ENCODE measurements at places on chromosomes 2 and 18. TPM values are rescaled to one million over a fixed set of nuclear protein-coding genes. Genes with fewer than 3 reads are reported as not detected.

The USP14 gene
- total RNA-seq, result 33.8 TPM

The ANKRD30BL gene
- not detected for total RNA-seq

The HS6ST1 gene
- total RNA-seq, result 17.2 TPM

The MTA3 gene
- 37.2 TPM for total RNA-seq

The LYG2 gene
- total RNA-seq, result not detected

The RFTN2 gene
- 8.4 TPM for total RNA-seq

The PRKAG3 gene
- total RNA-seq, result not detected

The PDE1A gene
- total RNA-seq, result 37.1 TPM

The LCLAT1 gene
- 16.0 TPM for total RNA-seq

The STPG4 gene
- total RNA-seq, result not detected

The TWIST2 gene
- total RNA-seq, result 53.9 TPM

The CELF4 gene
- total RNA-seq, result 5.0 TPM

The TMEM163 gene
- total RNA-seq, result 1.4 TPM

The REG3G gene
- total RNA-seq, result not detected

The CXCR1 gene
- total RNA-seq, result not detected

The CCL20 gene
- not detected for total RNA-seq

The MSH2 gene
- total RNA-seq, result 11.4 TPM

The KLHL41 gene
- total RNA-seq, result 1.6 TPM

The ME2 gene
- total RNA-seq, result 49.6 TPM

The SERPINB3 gene
- not detected for total RNA-seq

The ZAP70 gene
- 2.5 TPM for total RNA-seq

The RTP5 gene
- not detected for total RNA-seq

The GRB14 gene
- 14.0 TPM for total RNA-seq

The GALNT13 gene
- 0.81 TPM for total RNA-seq

The LCT gene
- not detected for total RNA-seq

The GNAL gene
- 24.1 TPM for total RNA-seq

The USP37 gene
- 6.6 TPM for total RNA-seq

The COL3A1 gene
- total RNA-seq, result 1,567 TPM

The FOXI3 gene
- total RNA-seq, result not detected

The DSG4 gene
- total RNA-seq, result not detected

The DPP4 gene
- total RNA-seq, result 11.1 TPM

The NEU2 gene
- total RNA-seq, result not detected

The INHA gene
- not detected for total RNA-seq

The ALPG gene
- total RNA-seq, result not detected

The CCDC178 gene
- total RNA-seq, result 0.81 TPM

The CRYGC gene
- total RNA-seq, result not detected

The UGT1A8 gene
- total RNA-seq, result not detected

The G6PC2 gene
- not detected for total RNA-seq

The SP110 gene
- total RNA-seq, result 16.4 TPM

The CFAP210 gene
- not detected for total RNA-seq

The EN1 gene
- total RNA-seq, result not detected

The PROKR1 gene
- 0.28 TPM for total RNA-seq

The HAT1 gene
- total RNA-seq, result 41.0 TPM

The RAX gene
- total RNA-seq, result not detected

The NT5C1B gene
- total RNA-seq, result not detected

The SLC38A11 gene
- total RNA-seq, result 0.83 TPM

The IRS1 gene
- total RNA-seq, result 26.2 TPM

The MTX2 gene
- total RNA-seq, result 34.5 TPM

Measured in sigmoid colon (tissue), 7 donors.